Left forelimb (tissue), 1 donor: ENCODE measurements at places on chromosomes 7 and 10.
A peak's percentile ranks its signal among the peaks of the same experiment; 100 is the strongest.

DNA sequence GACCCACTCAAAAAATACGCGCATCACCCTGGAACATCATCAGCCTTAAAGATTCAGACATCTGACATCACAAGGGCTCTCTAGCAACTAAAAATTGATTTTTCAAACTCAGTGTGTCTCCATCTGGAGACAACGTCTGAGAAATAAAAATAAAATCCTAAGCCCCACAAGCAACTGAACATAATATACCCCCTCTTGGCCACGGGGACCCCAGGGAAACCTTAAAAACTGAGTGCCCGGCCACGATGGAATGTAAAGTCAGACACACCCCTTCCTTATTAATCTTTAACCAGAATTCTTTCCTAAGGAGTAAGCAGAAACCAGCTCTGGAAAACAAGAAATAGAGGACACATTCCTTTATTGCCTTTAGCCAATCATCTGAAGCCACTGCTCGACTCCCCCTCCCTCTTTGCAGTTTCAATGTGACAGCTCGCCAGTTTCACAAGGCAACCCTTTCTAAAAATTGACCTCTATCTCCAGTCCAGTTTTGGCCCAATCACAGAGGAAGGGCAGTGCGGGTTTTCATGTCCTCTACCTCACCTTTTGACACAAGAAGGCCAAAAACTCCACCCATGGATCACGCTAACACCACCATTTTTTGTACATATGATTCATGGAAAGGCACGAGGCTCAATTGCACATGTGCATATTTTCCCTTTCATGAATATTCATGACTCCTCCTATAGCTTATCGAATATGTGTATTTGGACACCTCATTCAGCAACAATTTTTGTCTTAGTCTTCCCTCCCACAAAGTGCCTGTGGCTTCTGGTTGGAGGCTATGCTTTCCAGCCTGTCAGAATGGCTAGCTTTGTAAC, 24.2 kb downstream of the IFIT3 start:
- no peak for DNase-seq

DNA sequence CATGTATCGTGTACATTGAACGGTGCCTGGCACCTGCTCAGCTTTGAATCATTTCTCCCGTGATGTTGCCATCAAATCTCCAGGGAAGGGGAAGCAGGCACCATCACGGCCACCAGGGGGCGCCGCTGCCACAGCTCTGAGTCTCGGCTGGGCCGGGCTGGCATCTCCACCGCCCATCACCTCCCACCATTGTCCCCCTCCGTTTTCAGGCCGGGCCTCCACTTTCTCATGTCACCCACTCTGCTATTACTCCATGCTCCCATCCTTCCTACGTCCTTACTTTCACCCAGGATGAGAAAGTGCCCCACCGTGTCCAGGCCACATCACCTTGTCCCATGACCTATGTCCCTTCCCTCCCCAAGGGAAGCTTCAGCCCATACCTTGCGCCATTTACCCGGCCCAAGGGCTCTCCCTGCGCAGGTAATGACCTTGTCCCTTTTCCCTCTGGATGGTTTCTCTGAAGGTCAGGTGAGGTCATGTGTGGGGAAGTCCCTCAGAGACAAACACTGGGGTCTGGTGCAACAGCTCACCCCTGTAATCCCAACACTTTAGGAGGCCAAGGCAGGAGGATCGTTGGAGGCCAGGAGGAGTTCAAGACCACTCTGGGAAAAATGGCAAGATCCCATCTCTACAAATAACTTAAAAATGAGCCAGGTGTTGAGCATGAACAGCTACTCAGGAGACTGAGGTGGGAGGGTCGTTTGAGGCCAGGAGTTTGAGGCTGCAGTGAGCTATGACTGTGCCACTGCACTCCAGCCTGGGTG, 31.8 kb upstream of the OCM2 start:
- peak; percentile 73 for DNase-seq

DNA sequence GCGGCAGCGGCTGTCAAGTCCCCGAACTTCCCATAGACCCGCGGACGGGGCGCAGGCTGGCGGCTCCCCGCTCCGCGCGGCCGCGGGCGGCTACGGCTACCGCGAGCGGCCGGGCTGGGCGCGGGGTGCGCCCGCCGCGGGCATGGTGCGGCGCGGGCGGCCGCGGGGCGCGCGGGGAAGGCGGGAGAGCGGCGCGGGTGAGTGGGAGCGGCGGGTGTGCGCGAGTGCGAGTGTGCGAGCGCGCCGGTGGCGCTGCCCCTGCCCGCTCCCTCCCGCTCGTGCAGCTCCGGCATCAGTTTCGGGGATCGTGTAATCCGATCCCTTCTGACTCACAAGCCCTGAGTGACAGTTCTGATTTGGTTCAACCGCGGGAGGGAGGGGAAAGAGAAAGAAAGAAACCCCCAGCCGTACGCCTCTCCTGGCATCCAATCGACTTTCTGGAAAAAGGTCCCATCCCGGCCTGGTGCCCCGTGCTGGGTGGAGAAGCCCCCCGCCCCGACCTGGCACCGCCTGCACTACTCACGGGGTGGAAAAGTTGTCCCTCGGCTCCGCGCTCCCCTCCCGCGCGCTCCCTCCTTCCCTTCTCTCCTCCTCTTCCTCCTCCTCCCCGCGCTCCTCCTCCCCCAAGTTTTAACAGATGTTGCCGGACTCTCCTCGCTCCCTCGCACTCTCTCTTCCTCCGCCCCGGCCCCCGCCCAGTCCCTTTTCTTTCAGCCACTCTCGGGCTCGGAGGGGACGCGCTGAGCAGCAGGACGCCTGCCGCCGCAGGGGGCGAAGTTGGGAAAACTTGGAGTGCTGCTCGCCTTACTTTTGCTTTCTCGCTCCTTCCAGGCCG, at the start of gene GLI3:
GLI3 (minus strand) TSS at position 234 of the 835 bp plus-strand sequence. CDS start 13,956 bp downstream, outside the sequence.
- peak; percentile 94 for DNase-seq

- DNase-seq = no peak
These were observed 60.8 kb upstream of the MEOX2 start for GRCh38 chr7:15747301-15747700.

GRCh38 chr7:12747687-12748306, 60.4 kb downstream of the ARL4A start:
- DNase-seq = no peak

GRCh38 chr7:55050281-55050680, 31.5 kb downstream of the EGFR start:
- no peak for DNase-seq

DNA sequence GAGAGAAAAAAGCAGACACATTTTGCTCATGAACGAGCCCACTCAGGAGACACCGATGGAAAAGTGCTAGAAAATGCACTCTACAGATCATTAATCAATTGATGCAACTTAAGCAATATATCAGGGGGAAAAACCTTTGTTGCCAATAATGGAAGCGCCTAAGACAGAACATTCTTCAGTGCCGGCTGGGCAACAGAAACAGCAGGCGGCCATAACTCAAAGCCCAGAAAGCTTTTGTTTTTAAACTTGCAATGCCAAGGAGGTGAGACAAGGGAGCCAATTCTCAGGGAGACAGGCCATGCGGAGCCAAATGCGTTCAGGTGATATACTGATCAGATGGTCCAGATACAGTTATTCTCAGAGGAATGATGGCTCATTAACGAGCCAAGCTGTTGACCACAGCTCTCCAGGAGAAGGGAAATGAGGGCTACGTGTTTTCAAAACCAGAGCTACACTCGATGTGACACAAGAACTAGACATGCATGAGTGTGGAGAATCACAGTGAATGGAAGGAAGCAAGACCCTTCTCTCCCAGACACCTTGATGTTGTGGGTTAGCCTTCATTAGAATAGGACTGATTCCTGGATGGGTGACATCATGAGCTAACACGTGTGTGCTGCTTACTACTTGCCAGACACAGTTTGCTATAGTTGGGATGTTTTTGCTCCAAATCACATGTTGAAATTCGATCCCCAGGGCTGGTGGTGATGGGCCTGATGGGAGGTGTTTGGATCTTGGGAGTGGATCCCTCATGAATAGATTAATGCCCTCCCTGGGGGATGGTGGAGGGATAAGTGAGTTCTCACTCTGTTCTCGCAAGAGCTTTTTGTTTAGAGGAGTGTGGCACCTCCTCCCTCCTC, 79.1 kb upstream of the KCNMA1 start:
- DNase-seq = no peak

DNA sequence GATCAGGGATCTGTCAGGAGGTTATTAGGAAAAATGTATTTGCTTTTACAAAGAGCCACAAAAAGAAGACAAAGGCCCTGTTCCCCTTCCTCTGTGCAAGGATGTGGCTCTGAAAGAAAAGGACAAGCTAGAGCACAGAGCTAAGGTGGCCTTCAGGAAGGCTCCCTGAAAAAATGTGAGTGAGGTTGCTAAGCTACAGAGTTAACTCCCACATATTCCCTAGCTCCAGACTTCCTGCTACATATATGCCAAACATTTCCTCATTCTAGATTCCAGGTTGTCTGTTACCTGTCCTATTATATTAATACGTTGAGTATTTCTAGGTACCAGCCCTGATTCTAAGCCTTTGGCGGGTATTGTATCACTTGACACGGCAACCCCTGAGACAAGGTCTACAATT, 369.0 kb downstream of the PARD3 start:
- DNase-seq = no peak

DNA sequence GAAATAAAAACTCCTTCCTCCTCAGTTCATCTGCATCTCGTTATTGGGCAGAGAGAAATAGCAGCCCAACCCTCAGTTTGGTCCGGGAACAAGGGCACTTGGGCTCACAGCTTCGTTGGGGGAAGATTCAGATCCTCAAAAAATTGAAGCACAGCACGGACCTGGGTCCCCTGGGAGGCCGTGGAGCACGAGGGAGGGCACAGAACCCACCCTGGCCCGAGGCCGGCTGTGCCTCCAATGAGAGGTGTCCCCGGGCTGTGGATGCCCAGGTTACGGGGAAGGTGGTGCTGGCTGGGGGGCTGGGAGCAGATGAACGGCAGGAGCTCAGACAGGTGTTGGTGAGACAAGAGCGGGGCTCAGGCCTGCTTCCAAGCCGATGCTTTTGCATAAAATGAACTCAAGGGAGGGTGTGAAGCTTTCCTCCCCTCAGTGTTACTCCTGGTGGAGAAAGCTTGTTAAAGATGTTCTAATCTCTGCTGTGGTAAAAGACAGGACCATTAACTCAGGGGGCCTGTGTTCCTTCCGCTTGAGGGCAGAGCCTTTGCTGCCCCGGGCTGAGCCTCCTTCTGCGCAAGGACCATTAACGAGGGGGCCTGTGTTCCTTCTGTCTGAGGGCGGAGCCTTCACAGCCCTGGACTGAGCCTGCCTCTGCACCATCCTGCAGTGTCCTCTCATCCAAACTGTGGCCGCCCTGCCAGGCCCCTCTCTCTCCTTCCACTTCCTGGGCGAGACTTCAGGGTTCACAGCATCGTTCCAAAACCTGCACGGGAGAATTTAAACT, 302.2 kb downstream of the ADARB2 start:
- DNase-seq = no peak

- DNase-seq = no peak
These were observed 54.3 kb downstream of the SMKR1 start for GRCh38 chr7:129556607-129557133.

DNA sequence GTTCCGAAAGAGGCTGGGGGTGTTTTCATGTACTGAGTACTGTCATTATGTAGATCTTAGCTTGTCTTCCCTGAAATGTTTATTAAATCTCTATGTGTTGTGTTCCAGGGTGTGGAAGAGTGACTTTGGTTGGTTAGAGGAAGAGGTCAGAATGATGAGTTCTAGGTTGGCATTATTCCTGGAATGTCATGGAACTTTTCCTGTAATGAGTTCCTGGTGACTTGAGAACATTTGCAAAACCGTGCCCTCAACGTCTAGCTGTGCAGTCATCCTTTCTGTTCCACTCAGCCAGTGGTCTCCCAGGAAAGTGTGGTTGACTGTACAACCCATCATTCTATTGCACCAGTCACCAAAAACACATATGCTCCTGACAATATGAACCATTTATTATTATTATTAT, 129.6 kb downstream of the BICC1 start:
- DNase-seq = no peak

DNA sequence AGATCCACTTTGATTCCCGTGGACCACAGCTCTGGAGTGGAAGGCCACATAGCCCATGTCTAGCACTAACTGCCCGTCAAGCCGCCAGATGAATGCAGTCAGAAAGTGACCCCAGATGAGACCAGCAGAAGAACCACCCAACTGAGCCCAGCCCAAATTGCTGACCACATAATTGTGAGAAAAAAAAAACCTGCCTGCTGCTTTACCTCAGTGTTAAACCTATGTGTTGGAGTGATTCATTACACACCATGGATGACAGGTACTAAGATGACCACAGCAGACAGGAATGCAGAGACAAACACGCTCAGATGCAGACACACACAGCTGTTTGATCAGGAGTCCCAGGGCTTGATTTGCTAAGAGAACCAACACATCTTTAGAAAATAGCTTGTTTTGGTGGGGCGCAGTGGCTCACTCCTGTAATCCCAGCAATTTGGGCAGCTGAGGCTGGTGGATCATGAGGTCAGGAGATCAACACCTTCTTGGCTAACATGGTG, 168.1 kb upstream of the PPP2R2D start:
- DNase-seq = no peak

DNA sequence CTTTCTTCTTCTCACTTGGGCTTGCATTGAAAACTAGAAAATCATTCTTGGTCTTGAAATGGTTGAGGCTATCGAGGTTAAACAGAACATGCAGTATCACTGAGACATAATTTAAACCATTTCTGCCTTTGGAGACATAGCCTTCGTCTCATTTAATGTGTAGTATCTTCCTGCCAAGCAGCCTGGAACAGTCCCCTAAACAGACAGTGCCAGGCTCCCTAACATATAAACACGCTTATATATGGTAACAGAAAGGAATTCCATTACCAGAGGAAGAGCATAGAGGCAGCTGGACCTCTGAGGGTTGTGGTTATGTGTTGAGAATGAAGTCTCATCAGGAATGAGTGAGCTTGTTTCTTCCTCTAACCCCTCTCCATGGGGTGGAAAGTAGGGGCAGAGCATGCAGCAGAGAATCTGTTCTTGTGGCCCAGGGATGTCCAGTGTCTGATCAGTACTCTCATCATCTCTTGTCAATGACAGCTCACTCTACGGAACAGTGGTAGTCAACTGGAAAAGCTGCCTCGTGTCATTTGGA, 11.2 kb downstream of the CACNB2 start:
- no peak for DNase-seq

DNA sequence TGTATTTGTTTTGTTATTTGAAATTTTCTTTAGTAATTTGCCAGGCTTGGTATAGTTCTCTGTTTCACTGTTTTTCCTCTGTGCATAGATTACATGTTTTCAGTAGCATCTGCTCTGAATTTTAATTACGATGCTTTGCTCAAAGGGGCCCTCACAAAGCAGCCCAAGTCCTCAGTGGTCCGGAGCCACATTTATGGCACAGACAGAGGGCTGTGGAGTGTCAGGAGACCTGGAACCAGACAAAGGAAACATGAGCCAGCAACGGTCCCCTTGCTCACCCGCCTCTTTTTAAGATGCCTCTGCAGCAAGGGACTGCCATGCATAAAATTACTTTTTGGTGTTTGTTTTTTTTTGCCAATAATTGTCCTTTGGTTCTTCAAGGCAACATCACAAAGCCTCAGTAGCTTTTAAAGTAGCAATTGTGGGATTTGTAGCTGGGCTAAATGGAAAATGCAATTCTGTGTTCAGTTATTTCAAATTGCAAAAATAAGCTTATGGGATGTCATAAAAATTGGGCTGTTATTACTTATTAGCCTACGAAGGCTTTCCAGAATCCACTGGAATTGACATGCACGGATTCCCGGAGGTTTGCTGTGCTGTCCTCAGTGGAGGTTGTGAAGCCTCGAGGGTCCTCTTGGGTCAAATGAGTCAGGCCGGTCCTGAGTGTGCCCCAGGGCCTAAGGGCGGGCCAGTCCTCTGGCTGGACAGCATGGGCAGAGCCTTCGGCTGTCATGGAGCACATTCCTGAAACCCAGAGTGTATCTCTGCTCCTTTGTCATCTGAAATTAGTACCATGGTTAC, 422.8 kb downstream of the GLRX3 start:
- no peak for DNase-seq

GRCh38 chr10:105950410-105950809, 1214.1 kb downstream of the SORCS1 start:
- DNase-seq = no peak

- DNase-seq = peak; percentile 82
These were observed 299.6 kb upstream of the NFE2L3 start for GRCh38 chr7:25852211-25852938.
